ENCODE measurements at places on chromosomes 5 and 9.

DNA sequence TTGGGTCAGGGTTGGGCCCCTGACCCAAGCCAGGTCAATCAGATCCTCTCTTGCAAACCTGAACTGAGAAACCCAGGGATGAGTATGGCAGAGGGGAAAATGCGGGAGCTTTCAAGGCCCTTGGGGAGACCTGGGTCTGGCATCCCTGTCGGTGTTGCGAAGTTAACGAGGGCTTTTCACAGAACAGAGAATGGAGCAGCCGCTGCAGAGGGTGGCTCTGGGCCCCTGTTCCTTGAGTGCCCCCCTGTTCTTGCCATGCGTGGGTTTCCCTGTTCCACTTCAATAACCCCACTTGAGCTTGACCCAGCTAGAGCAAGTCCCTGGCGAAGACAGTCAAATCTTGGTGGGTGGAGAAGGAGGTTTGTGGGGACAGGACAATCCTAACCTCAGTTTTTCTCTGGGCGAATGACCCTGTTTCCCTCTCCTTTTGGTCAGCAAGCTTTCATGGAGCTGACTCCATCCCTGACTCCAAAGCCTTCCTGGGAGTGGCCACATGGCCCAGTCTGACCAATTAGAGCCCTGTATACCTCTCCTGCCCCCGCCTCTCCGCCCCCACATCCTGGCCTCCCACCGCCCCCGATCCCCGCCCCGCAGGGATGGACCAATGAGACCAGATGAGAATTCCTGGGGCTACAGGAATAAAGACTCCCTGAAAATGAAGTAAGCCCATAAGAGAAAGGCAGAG lies 2.9 kb upstream of the VDAC1 start:
- no peak for DNase-seq

DNA sequence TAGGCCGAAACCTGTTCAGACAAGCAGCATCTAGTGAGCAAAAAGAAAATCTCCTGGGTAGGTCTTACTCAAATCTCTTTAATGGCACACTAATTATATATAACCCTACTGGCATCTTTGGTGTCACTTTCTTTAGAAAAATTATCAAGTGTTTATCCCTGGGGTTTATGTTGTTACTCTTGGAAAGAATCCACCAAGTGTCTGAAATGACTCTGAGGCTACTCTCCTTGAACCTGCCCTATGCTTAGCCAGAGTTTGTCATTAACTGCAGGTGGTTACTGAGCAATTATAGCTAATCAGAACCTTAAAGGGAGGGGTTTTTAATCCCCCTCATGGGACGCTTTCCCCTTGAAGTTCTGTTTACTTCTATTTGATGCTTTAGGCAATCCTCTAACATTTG lies 381.9 kb downstream of the PLK2 start:
- DNase-seq: no peak

DNA sequence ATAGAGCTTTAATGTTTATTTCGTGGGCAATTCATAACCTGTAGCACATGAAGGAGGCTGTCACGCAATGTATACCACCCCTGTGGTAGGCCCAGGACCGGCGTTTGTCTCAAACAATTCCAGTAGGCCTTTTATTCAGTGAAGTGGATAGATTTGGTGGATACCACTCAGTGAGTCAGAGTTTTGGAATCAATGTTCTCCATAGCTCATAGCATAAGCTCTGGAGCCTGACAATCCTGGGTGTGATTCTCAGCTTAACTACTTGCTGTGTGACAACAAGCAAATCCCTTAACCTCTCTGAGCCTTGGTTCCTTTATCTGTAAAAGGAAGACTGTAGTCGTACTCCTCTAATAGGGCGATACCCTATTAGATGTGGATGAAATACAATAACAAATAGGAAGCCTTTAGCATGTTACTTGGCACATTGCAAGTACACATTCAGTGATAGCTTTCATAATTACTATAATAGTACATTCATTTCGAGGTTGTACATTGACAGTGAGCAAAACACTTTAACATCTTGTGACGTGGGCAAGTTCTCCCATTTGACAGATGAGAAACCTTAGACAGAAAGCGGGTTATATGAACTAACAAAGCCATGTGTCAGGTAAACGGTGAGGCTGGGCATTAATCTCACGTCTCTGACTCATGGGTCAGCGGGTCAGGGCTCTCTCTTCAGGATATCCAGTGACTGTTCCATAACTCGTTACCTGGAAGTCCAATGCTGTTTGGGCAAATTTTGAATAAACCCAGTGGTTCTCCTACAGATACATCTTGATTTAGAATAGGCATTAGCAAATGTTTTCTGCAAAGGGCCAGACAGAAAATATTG lies 130.8 kb downstream of the C9orf152 start:
- DNase-seq: no peak

DNA sequence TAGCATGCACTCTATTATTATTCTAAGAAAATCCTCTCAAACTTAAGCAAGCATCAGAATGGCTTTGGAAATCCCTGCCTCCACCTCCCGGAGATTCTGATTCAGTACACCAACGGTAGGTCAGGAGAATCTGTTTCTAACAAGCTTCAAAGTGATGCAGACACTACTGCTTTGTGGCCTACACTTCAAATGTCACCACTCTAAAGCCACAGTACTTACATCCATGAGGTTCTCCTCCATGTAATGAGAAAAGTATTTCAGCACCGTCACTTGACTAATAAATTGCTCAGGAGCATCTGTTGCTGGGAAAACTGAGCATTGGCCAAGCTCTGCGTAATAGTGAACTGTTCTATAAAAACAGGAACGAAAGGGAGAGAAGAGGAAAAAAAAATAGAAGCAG lies 4.8 kb downstream of the PLK2 start:
- DNase-seq: no peak

DNA sequence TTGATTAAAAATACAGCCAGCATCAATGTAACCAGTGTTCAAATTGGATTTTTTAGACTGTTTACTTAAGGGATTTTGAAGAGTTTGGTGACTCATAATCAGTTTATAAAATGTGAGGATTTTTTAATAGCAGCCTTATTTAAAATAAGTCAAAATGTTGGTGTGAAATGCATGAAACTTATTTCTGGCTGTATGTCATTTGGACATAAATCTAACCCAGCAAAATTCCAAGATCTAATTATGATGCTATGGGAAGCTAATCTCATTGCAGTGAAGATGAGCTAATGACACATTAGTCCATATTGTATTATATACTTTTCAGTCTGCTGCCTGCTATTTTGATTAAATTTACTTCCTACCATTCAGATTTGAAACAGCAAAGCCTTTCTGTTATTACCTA lies 140.3 kb downstream of the AOPEP start:
- no peak for DNase-seq

DNA sequence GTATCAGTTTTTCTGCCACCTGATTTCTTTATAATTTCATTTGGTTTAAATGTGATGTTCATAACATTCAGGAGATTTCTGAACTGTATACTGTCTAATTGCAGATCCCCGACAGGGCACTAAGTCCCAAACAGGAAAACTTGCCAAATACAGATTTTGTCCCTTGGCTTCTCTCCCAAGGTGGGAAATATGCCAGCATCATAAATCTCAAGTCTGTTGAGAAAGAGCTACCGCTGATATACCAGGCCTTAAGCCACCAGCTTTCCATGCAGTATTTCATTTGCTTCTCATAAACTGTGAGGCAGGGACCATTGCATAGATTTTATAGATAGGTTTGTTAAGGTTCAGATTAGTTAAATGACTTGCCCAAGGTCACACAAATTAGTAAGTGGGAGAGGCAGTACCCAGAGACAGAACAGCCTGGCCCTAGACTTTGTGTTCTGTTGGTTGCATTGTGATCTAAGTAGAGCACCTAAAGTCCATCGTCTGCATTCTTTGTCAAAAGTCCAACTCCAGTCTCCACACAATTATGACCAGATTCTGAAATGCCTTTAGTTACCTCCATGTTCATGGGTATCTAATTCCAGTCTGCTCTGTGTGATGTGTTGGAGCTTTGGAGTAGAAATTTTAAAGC lies 16.2 kb downstream of the GPR21 start:
- DNase-seq: no peak

- DNase-seq: no peak
Observed at GRCh38 chr5:128537221-128537999, 635 bp downstream of the FBN2 start.

DNA sequence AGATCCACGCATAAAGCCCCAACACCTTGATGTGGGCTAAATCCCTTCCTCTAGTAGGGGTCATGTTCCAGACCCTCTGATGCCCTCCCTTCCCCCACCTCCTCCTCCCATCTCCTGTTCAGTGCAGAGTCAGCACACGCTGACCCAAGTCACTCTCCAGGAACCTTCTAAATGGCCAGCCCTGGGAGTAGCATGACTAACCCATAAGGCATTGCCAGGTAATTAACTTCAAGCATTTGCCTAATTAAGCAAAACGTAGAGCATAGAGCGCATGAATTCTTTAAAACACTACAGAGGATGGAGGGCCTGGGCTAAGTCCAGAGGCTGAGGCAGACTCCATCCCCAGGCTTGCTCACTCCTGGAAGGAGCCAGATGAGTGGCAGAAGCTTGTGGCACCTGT lies 276.3 kb upstream of the MSX2 start:
- DNase-seq: no peak

GRCh38 chr5:115685490-115685889 lies 59.7 kb upstream of the TMED7 start:
- DNase-seq: no peak

DNA sequence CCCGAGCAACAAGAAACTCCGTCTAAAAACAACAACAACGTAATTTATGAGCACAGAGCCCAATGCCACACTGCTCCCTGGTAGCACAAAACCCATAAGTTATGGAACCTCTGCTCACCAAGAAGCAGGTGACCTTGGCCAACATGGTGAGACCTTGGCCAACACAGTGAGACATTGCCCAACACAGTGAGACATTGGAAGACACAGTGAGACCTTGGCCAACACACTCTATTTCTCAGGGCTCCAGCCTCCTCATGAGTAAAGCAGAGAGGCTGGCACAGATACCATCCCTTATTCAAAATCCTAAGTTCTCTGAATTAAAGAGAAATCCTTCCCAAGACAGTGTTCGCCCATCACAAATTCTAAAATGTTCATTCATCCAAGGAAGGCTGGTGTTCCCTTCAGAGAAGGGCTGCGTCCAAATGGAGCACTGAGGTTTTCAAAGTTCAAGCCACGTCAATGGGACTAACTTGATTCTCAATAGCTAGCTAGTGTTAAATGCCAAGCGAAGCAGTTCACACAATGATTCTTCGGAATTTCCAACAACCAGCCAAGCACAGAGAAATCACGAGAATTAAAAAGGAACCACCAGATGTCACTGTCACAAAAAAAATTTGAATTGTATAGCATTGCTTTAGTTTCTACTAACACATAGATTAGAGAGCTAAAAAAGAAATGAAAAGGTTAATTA lies 29.5 kb downstream of the TTC39B start:
- no peak for DNase-seq

GRCh38 chr5:55604611-55605067 lies 69.9 kb upstream of the PLPP1 start:
- DNase-seq: no peak

DNA sequence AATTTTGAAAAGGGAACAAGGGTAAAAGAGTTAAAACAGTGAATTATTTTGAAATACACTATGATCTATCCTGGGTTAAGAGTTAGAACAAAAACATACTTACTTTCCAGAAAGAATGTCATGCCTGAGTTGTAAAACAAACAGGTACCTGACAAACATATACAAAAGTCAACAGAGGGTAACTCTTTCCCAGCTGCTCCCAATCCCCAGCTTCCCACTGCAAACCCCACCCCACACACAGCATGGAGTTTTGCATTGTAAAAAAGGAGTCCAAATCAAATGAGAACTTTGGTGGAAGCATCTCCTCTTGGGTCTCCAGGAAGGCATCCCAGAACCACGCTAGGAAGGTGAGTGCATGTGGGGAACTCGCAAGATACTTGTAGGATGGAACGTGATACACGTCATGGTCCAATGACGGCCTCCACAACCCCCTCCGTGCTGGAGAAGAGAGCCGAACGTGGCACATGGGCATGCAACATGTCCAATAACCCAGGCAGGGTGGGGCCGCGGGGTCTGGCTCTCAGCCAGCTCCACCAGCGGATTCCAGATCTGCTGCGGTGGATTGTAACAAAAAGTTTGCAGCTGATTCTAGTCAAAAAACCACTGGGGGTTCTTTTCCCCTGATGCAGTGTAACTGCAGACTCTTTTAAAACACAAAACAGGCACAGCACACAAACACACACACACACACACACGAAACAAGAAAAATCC lies 55.8 kb downstream of the EPB41L4B start:
- no peak for DNase-seq

- DNase-seq: no peak
Observed at GRCh38 chr9:13879981-13880380, 434.0 kb downstream of the NFIB start.

GRCh38 chr9:22307013-22307711 lies 139.5 kb upstream of the DMRTA1 start:
- no peak for DNase-seq

- no peak for DNase-seq
Observed at GRCh38 chr5:127187706-127188105, 102.9 kb upstream of the MEGF10 start.

DNA sequence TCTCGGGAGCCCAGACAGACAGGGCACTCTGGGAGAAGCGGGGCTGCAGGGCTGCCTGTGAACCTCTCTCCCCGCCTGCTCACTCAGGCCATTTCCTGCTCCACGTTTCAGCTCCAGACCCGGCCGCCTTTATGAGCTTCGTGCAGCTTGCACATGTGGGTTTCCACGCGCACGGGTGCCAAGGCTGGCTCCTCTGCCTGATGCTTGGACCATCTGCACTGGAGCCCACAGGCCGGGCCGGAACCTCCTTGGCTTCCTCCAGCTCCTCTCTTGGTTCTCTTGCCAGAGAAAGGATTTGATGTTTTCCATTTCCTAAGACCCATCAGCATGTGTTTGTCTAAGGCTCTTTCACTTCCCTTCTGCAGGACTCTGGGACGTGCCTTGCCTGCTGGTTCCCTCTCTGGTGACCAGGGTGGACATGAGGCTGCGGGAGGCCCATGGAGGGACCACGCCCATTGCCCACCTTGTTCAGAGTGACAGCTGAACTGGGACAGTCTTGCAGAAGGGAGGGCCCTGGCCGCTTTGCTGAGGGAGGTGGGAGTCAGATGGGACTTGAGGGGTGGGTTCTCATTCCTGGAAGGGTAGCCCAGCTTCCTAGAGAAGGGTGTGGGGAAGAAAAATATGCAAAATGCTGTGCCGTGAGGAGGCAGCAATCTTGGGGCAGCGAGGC lies 23.3 kb upstream of the COL5A1 start:
- DNase-seq: no peak

- no peak for DNase-seq
Observed at GRCh38 chr9:86763791-86764190, 183.5 kb downstream of the GAS1 start.

- DNase-seq: no peak
Observed at GRCh38 chr5:6611334-6612256, 21.2 kb downstream of the NSUN2 start.

DNA sequence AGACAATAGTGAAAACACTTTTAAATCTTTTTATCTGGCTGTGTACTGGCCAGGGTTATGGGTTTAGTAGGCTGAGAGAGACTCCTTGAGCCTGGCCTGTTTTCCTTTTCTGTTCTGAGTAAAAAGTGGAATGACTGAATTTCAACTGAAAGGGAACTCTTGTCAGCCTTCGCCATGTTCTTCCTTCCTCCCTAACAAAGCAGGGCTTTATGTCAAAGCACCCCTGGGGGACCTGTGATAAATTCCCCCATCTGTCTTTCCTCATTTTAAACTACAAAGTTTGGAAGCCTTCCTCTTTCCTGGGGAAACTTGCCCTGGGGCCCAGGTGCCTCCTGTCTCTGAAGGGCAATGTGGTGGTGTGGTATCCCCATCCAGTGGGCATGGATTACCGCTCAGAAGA lies 29.7 kb downstream of the LARP1 start:
- no peak for DNase-seq

Data from stimulated activated CD8-positive, alpha-beta memory T cell treated with anti-CD3 and anti-CD28 coated beads, Interleukin-7, amount 100 ng/mL, for 1 hour (primary cell).